ENCODE measurements at places on chromosomes 16 and 17. TPM values are rescaled to one million over a fixed set of nuclear protein-coding genes. Genes with fewer than 3 reads are reported as not detected.

The SLC12A3 gene
- total RNA-seq, result not detected

GRCh38 chr16:69036399-69037091, 68.9 kb upstream of the HAS3 start:
- no peak for DNase-seq

GRCh38 chr17:74639704-74640151, 16.2 kb upstream of the CD300E start:
- peak; percentile 35 for DNase-seq

DNA sequence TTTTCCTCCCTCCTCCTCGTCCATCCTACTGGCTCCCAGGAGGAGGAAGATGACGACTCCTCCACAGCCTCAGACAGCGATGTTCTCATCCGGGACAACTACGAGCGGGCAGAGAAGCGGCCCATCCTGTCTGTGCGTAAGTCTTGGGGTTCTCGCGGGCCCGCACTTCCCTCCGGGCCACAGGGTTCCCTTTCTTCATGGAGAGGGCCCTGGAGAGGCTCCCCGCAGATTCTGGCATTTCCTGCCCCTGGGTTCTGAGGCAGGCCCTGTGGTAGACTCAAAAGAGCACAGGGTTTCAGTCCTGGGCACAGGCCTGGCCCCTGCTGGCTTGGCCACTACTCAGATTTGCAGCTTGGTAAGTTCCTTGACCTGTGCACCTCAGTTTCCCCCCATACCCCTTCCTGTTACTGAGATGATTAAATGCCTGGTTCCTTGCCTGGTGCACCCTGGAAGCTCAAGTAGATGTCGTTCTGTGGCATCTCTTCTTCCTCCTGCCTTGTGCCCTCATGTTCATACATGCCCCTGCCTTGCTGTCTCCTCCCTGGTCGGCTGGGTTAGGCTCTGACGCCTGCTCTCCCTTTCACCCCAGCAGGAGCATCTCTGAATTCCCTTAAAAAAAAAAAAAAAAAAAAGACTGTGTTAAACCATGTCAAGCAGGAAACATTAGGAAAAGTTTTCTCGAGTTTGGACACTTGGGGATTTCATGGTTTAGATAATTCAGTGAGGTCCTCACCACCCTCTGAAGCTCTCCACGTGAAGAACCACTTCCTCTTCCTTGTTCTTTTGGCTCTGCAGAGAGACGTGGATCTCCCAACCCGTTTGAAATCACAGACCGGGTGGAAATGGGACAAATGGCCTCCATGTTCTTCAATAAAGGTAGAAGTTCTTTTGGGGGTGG, 14.3 kb upstream of the NAT9 start:
- no peak for DNase-seq
